Right hindlimb (tissue), 1 donor: ENCODE measurements at places on chromosomes 1 and 21.

- DNase-seq, result no peak
Measured at GRCh38 chr1:25673456-25673855, 56.9 kb downstream of the MAN1C1 start.

GRCh38 chr1:39508857-39509305 lies 17.4 kb downstream of the BMP8A start:
- peak; percentile 55 for DNase-seq

DNA sequence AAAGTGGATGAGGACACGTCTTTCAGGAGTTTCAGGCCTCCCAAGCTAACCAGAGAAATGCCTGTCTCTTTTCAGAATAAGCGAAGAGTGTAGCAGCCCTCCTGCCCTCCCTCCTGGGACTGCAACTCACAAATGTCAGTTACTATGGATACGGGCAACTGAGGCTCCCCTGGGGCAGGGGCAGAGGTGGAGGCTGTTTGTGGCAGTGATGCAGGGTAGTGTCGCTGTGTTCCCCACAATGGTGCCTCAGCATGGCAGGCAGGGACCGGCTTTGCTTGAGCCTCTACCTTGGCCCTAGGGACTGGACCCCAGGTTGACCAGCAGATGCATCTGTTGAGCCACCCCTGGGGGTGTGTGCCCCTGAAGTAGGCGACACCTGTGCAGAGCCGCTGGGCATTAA lies 10.2 kb downstream of the NFASC start:
- no peak for DNase-seq

DNA sequence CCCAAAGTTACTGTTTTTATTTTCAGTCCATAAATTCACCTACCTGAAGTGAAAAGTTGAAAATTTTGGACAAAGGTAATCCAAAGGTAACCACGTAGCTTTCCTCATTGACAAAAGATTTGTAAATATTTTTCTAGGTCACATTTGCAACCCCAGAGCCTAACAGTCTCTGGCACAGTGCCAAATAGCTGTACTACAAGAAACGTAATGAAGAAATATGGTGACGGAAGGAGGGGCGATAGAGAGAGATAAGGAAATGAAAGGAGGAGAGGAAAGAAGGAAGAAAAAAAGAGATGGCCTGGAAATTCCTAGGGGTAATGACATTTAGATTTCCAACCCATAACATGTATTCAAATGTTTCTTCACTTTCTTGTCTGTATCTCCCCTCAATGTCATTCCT lies 159.4 kb downstream of the BARHL2 start:
- no peak for DNase-seq

GRCh38 chr1:204726478-204726877 lies 40.9 kb upstream of the LRRN2 start:
- DNase-seq, result no peak

DNA sequence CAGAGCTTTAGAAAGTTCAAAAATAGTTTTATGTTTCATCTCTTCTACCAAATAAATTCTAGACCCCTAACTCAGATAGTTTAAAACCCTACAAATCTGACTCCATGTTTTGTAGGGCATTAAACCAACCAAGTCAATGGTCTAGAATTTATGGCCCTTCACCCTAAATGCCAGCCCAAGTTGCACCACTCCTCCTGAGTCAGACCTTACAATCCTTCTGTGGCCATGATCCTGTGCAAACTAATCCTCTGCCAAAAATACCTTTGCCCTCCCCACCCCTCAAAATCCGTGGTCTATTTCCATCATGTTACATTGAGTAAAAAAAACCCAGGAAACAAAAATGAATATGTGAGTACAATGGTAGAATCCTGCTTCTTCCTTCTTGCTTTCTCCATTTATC lies 179.3 kb downstream of the NR5A2 start:
- DNase-seq, result no peak

DNA sequence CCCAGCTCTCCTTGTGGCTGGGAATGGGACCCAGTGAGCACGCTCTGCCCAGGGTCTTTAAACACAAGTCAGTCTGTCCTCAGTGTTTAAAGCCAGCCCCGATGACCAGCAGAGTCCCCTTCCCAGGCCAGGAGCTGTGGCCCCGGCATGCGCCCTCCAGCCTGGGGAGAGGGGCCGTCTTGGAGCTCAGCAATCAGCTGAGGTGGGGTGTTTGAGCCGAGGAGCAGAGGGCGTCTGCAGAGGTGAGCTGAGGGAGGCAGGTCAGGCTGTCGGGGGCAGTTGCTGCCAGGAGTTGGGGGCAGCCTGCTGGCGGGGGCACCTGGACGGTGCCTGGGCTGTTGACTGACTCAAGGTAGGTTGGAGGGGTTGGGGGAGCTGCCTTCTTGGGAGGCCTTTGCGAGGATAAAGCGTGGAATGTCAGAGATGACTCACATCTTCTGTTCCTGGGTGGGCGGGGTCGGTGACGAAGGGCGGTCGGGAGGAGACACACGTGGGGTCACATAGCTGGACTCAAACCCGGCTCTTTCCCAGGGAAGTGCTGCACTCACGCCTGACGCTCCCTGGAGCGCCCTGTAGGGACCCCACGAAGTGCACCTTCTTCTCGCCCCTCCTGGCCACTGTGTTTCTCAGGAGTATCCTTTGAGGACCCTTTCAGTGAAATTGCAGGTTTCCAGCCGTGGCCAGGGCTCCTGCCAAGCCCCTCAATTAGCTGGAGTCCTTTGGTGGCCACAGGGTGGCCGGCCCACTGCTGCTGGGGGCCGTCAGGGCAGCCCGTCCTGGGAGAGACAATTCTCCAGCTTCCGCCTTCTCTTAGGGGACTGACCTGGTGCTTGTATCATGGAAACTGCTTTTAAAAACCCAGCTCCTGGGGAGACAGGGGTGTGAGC lies 86.2 kb downstream of the SIK1 start:
- no peak for DNase-seq

- no peak for DNase-seq
Measured at GRCh38 chr1:30042438-30043147, 680.8 kb downstream of the MATN1 start.

DNA sequence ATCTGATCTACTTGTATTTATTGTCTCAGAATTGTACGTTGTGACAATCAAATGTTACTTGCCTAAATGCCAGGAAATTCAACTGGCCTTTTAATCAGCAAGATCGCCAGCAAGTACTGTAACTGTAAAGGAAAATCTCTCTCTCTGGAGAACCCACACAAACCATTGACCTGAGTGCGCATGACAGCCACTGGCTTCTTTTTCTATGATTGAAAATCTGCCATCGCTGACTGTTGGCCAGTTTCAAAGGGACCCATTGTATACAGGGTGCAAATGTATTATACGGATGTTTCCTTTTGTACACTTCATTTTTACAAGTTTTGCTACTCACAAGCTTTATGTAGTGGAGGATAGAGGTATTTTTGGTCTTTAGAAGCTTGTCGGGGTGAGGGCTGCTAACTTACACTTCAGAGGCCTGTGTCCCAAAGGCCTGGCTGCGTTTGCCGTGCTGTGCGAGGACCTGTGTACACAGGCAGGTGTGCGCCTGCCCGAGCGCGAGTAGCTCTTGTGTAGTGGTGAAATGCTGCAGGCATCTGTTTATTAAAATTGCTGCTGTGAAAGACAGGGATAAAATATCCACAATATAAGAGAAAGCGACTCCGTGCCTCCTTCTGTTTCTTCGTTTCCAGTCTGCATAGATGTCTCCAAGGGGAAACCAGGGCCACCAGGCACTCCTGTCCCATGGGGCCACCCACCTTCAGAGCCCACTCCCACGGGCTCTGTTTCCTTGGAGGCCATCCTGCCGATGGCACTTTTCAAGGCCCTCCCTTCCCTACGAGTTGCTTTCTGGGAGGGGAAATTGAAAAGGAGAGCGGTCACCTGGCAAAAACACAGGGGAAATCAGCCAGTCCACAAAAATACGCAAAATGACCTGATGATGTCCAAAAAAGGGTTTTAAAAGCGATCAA lies 25.3 kb upstream of the TRAPPC10 start:
- DNase-seq, result no peak

- DNase-seq, result no peak
Measured at GRCh38 chr21:42107177-42107880, 36.2 kb downstream of the UMODL1 start.

DNA sequence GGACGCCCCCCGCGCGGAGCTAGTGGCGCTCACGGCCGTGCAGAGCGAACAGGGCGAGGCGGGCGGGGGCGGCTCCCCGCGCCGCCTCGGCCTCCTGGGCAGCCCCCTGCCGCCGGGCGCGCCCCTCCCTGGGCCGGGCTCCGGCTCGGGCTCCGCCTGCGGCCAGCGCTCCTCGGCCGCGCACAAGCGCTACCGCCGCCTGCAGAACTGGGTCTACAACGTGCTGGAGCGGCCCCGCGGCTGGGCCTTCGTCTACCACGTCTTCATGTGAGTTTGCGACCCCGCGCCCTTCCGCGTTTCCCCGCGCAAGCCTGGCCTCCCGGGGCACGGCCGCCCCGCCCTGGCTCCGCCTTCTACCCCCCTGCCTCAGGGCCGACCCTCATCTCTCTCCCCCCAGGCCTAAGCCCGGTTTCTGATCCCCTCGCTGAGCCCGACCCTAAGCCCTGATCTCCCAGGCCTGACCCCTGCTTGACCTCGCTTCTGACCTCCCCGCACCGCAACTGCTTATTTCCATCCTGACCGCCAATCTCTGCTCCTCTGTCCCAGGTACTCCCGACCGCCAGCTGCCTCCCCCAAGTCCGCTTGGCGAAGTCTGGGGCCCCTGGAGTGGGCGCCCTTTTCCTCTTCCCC lies 669 bp downstream of the KCNQ4 start:
- DNase-seq, result no peak

- DNase-seq, result no peak
Measured at GRCh38 chr1:30125021-30125820, 598.2 kb downstream of the MATN1 start.

DNA sequence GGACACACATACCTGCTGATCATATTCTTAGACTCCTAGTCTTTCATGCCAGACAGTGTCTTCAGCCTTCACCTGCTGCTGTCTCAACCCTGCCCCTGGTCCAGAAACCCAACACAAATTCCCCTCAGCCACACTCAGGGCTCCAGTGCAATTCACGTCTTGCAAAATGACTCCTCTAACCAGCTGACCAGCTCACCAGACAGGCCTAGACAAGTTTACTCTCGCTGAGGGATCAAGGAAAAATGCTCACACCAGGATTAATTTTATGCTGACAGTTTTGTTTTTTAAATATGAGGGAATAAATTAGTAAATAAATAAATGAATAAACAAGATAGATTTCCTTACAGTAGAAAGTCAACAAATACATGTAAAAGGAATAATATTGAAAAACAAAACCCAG lies 28.5 kb downstream of the CCDC185 start:
- DNase-seq, result no peak

- no peak for DNase-seq
Measured at GRCh38 chr1:175877939-175878737, 134.7 kb upstream of the TNR start.

GRCh38 chr1:9942399-9942938 lies 722 bp downstream of the LZIC start:
- peak; percentile 25 for DNase-seq

- no peak for DNase-seq
Measured at GRCh38 chr1:33667386-33668282, 195.2 kb downstream of the ZSCAN20 start.

DNA sequence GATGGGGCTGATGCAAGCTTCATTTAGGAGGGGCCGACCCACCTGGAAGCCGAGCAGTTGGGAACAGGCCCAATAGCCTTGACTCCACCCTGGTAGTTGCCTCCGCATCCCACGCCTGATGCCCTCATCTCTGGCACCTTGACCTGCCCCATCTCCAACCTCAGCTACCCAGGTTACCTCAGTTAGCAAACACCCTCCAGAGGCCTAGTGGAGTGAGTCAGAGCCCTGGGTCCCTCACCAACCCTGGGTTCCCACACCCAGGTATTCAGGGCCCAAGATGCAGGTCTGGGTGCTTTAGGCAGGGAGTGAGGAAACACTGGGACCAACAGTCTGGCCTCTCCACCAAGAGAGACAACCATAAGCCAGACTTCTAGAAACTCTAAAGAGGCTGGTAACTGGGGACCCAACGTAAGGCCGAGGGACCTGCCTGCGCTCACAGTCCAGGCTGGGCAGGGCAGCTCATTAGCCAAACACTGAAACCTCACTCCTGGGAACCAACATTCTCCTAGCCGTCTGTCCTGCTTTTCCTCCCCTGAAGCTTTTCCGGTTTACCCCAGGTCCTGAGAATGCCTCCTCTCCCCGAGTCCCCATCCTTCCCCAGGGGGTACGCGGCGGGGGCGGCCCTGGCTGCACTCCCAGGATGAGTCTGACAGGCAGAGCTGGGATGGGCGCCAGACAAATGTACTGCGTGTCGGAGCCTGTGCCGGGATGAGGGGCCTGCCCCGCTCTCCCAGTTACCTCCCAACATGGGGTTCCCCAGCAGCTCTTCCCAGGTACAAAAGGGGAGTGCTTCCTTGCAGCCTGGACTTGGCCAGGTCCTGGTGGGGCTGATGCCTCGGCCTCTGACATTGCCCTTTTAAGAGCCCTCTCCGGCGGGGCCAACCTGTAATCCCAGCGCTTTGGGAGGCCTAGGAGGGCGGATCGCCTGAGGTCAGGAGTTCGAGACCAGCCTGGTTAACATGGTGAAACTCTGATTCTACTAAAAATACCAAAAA lies 8.9 kb upstream of the CELSR2 start:
- DNase-seq, result peak; percentile 87

- no peak for DNase-seq
Measured at GRCh38 chr1:107459204-107459904, 318.5 kb downstream of the NTNG1 start.

- no peak for DNase-seq
Measured at GRCh38 chr21:15058854-15059263, 5.9 kb downstream of the NRIP1 start.
